ENCODE measurements at places on chromosomes 7 and 10.

DNA sequence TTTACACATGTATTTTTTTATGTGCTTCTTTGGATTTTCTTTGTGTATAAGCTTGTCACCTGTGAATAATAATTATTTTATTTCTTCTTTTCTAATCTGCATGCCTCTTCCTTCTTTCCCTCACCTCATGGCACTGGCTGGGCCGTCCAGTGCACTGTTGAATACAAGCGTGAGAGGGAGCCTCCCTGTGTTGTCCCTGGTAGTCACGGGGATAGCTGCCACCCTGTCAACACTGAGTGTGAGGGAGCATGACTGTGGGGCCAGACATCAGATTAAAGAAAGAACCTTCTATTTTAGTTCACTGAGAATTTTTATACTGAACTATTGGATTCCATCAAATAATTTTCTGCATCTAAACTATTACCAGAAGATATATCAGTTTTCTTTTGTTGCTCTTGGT, 187.9 kb downstream of the CDC14C start:
- no peak for DNase-seq

GRCh38 chr7:31935124-31936054, 134.8 kb downstream of the PDE1C start:
- DNase-seq = no peak

DNA sequence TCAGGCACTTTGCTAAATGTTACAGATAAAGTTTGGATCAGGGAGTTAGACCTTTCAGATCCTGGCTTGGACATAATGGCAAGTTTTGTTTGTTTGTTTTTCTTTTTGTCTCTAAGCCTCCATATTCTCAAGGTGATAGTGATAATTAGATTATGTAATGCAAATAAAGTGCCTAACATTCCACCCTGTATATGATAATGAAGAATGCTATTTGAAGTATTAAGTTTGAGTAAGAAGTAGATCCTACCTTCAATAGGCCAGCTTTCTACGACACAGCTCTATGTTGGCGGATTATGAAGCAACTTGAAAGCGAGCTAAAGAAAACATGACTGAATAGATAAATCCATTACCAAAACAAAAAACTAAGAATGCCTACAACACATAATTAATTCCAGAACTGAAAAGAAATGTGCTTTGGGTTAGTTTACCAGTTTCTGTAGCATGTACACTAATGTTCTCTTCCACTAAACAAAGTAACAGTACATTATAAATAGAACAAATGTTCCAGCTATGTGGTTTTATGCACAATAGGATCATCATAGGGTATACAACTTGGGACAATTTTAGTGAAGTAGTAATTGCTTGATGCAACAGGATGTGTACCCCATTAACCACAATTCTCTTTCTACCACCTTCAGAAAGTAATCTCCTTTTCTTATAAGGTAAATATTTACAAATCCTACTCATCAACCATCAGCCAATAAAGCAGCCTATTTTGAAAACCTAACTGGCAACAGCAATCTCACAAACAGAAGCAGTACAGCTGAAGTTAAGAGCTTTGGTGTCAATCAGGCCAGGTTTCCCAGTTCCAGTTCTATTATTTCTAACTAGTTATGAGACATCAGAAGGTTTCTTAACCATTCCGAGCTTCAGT, 1.5 kb downstream of the SEM1 start:
- no peak for DNase-seq

DNA sequence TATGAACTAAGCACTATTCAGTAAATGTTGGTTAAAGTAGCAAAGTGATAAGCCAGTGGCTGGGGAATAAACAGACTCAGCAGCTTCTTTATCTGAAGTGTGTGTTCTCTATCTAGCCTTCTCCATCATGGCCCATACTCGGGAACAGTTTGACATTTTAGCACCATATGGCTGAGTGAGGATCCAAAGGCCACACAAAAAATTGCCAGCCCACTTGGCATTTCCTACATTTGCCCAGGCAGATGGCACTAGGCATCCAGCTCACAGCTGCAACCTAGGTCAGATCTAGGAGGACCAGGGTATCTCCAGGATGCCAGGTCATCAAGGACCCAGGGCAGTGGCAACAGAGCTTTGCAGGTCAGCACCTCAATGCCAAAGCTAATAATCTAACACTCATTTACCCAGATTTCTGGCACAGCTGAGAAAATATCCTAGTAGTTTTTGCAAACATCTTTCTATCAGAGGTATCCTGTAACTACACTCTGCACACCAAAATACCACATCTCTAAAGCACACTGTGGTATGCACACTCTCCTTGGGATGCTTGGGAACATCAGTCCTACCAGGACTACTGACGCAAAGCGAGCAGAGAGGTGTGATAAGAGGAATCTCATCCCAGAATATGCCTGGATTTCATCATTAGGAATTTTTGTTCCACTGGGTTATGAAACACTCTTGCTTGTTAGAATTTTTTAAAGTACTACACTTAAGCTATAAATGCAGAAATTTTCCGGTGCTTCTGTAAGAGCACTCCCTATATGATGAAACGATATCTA, 61.7 kb downstream of the DOCK4 start:
- no peak for DNase-seq

GRCh38 chr7:156753229-156753560, 112.6 kb downstream of the RNF32 start:
- DNase-seq = no peak

- DNase-seq = no peak
Measured at GRCh38 chr7:14773729-14774271, 128.8 kb downstream of the DGKB start.

DNA sequence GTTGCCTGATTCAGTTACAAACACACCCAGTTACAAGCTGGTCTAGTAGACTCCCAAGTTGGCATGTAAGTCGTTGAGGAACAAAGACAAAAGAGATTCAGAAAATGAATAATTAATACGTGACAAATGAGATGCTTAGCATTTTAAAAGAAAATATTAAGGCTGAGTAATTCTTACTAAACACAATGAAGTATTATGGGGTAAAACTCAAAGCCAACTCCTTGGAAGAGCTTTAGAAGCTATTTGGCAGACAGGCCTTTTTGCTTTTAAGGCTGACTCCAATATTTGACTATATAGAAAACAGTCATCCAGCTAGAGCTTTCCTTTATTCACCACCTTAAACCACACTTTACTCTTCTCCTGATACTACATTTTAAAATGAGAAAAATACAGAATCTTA, 5.4 kb downstream of the TRDMT1 start:
- no peak for DNase-seq

DNA sequence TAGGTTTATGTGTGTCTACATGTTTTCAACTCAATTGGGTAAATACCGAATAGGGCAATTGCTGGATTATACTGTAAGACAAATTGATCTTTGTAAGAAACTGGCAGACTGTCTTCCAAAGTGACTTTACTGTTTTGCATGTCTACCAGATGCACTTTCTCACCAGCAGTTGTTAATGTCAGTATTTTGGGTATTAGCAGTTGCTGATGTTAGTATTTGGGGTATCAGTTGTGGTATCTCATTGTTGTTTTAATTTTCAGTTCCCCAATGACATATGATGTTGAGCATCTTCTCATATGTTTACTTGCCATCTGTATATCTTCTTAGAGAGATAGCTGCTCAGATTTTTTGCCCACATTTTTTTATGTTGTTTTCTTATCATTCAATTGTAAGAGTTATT, 10.6 kb downstream of the PDE6C start:
- DNase-seq = no peak

GRCh38 chr7:105990141-105990540, 27.1 kb downstream of the CDHR3 start:
- DNase-seq = no peak

DNA sequence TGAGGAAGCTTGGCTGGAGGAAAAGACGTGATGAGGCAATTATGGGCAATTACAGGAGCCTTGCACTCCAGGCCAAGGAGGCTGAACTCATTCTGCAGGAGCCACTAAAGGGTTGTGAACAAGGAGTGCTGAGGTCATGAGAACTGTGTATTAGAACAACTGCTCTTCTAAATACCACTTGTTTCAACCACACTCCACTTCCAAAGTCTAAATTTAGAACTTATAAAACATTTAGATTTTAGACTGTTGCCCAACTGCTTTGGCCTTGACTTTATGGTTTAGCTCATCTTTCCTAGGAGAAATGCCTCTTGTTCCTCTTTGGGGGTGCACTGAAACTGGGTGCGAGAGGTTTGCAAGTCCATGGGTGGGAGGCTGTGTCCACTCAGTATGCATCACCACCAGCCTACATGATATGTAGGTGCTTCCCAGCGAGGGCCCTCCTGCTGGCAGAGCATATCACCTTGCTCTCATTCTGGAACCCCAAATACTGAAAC, 199.7 kb upstream of the AOAH start:
- no peak for DNase-seq

GRCh38 chr7:149662591-149663095, 110.7 kb downstream of the ZNF467 start:
- DNase-seq = no peak

All from mucosa of descending colon (tissue), 3 donors.